Iris pigment epithelial cell (primary cell): ENCODE measurements at places on chromosomes 7 and 10.

DNA sequence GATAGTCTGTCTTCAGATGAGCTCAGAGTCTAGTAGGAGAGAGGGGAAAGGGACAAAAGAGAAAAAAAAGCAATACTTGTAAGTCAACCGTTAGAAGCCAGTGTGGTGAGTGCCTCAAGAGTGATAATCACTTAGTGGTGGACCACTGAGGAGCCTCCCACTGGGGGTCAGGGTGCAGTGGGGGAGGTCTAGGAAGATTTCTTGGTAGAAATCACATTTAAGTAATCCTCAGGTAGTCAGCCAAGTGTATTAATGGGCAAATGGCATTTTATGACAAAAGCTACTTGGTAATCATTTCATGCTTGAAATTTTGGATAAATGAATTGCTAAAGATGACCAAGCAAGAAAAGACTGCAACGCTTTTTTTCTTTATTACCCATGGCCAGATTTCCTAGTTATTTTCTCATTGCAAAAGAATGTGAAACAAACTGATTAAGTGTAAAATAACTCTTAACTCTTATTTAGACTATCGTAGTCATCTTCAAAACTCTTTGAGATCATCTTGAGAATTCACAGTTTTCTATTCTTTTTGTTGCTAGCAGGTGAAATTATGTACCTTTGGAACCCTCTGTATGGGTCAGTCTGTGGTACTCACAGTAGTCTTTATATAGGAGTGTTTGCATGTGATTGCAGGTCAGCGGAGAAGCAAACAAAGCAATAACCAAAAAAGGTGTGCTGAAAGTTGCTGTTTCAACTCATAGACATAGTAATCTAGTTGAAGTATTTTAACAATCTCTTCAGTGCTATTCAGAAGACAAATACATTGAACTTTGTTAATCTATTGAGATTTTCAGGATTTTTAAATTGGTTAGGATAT lies 63.9 kb downstream of the PPP1R9A start:
- DNase-seq: no peak

GRCh38 chr7:151352512-151352911 lies 10.9 kb downstream of the NUB1 start:
- DNase-seq: no peak

DNA sequence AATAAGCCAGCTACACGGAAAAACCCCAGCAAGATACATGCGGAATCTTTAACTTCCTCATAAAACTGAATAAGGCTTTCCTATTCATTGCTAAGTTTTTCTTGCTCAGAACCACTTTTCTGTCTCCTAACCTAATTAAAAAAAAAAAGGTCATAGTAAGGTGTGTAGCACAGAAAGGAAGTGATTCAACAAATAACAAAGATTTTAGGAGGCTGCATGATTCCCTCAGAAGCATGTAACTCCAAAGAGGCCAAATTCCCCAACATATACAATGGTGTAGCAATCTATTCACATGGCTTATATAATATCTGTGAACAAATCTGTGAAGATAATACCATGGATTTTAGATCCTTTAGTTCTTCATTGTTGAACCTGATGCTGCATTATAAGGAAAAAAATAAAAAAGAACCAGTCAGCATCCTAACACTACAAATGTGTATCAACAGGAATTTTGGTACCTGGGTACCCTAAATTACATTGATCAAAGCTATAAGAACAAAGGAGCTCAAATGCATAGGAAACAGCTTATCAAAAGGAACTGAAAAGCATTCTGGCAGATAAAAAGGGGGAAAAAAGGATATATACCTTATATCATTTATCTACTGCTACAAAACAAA lies 63.8 kb downstream of the IMMP2L start:
- DNase-seq: no peak

DNA sequence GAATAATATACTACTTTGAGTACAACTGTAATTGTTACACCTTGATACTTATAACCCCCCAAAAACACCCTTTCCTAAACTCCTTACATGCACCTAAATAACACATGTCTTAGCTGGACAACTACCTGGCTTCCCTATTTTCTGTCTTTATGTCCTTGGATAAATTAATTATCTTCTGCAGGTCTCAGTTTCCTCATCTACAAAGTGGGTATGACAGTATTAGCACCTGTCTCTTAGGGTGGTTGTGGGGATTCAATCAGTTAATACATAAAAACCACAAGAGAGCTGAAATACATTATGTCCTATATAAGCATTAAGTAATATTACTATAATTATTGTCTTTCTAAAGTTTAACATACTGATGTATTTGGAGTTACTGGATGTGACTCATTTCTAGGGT lies 10.8 kb downstream of the STEAP2 start:
- no peak for DNase-seq

DNA sequence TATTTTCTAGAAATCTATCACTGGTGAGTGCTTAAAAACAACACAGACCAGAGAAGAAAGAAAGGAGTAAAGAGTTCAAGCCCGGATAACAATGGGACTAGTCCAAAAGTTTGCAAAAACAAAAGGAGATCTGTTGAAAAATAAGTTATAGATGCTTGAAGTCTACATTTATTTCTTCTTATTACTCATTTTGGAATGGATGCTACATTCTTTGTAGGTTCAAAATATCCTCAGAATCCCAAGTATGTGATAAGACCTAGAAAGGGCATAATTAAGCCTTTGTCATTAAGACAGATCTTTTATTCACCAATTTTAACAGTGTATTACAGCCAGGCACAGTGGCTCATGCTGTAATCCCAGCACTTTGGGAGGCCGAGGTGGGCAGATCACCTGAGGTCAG lies 42.7 kb upstream of the ITGB8 start:
- no peak for DNase-seq

DNA sequence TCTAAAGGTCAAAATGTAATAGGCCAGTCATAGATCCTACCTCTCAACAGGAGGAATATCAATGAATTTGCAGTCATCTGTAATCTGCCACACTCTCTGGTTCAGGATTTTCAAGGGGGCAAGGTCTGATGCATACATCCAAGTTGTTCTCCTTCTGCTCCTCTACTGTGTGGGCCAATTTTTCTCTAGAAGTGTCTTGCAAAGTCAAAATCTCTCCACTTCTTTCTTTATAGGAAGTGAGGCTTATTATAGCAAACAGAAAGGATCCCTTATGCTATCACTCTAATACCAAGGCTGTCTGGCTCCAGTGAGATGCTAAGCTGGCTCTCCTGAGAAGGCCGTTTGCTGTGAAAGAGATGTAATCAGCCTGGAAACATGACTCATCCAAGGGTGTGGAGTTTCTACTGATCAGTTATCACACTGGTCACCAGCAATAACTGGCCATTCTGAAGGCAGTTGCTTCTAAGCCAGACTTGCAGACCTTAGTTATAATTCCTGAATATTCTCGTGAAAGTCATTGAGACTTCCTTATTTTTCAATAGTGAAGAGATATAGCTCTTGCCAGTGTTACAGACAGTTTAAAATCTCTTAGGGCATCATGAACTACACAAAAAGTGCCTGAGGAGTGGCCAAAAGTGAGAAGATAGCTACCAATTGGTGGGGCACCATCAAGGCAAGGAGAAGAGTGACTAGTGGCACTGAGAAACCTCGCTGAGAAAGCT lies 43.2 kb upstream of the LRGUK start:
- DNase-seq: peak; percentile 34

DNA sequence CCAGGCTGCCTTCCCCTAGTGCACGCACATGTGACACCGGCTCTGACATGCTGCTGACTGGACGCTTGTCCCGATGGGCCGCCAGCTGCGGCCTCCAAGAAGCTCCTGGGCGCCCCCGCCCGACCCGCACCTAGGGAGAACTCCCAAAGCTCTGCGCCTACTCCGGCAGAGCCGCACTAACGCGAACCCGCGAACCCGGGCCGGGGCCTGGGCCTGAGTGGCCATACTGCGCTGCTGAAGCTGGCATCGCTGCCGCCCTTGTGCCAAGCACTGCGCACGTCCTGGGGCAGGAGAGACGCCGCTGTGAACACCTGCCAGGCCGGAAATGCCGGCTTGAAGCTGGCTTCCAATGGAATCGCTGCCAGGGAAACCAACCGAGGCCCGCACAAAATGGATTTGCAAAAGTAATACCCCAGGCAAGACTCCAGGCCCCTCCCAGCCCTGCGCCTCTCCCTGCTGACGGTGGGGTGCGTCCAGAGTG lies 85.1 kb downstream of the WASHC2A start:
- DNase-seq: no peak

DNA sequence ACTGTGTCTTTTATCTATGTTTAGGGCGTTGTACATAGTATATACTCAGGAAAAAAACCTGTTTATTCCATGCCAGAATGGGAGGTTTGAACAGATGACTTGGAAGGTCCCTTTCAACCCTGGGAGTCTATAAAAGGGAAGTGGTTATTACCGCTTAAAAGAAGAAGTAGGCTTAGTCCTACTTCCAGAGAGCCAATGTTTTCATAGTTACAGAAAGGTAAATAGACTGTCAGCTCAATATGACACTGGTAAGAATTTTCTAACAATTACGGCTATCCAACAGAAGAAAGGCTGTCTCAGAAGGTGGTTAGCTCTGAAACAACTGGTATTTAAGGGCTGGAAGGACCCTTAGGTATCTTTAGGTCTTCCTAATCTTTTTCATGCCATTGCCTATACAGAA lies 1.1 kb upstream of the TFAM start:
- peak; percentile 29 for DNase-seq

- peak; percentile 87 for DNase-seq
These were observed 254.8 kb downstream of the PHF14 start for GRCh38 chr7:11228515-11228914.

GRCh38 chr7:151366166-151366879 lies 24.7 kb downstream of the NUB1 start:
- peak; percentile 44 for DNase-seq

DNA sequence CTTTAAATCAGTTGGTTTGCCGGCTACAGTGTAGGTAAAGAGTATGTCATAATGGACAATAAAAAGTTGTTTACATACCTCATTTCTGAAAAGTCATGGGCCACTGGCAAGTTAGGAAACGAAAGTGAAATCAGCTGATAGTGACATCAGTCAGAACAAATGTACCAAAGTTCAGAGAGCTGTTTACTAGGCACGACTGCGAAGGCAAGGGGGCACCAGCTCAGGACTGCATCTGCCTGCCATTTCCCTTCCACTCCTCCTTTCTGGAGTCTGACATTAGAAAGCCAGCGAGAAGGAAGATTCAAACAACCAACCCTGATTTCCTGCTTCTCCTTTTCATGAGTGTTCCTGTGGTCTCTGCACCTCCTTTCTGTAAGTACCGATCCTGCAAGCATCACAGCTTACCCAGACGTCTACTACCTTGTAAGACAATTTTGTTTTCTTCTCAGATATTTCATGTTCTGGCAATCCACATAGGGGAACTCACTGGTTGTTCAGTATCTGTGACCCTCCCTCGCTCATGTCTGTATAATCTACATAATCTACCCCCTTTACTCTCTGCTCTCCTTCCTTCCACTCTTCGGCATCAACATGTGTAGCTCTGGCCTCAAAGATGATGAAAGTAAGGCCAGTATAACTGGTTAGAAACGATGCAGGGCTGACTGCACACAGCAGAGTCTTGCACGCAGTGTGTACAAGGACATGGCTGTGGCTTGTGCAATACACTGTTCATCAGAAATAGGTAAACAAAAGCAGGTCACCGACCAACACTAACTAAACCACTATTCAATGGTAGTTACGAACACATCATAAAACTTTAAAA lies at the start of gene TMEM140:
TMEM140 (plus strand) TSS at position 174 of the 823 bp plus-strand sequence. CDS start 16,370 bp downstream, outside the sequence.
- DNase-seq: peak; percentile 87

GRCh38 chr7:116546054-116546453 lies 21.2 kb downstream of the CAV1 start:
- DNase-seq: no peak

DNA sequence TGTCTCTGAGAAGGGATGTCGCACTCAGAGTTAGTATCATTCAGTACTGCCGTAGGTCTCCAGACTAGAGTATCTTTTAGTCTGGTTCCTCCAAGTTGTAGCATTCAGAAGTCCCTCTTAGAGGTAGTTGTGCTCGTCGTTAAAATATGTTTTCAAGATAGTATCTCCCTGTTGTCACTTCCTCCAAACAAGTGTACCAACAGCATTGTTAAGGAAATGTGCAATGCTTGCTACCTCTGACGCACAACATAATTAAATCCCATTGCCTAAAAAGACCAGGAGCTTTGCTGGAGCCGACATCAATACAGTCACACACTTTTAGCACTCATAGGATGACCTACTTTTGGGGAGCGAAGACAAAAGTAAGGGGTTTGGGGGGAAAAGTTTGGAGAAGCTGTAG lies 80.0 kb upstream of the STK17A start:
- DNase-seq: no peak

DNA sequence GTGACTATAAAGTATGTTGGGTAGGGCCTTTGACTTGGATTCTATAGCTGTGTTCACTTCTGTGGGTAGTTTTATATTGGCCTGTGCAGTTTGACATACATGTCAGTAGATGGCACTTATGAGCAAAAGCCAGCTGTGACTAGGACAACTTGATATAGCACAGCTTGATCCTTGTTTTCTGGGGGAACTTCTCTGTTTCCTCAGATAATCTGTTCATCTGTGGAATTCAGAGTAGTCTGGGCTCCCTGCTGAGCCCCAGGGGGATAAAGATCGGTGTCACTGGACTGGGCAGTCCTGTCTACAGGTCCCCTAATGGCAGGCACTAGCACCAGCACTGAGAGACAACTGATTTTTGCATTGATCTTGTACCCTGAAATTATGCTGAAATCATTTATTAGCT lies 25.4 kb downstream of the CYP2C9 start:
- peak; percentile 47 for DNase-seq

- peak; percentile 27 for DNase-seq
These were observed 41.1 kb downstream of the FAM20C start for GRCh38 chr7:233249-234035.

GRCh38 chr7:98211221-98211675 lies at the start of gene BHLHA15:
Gene BHLHA15 (plus strand): TSS chr7:98211439. CDS start chr7:98212310, 871 bp downstream.
- no peak for DNase-seq

DNA sequence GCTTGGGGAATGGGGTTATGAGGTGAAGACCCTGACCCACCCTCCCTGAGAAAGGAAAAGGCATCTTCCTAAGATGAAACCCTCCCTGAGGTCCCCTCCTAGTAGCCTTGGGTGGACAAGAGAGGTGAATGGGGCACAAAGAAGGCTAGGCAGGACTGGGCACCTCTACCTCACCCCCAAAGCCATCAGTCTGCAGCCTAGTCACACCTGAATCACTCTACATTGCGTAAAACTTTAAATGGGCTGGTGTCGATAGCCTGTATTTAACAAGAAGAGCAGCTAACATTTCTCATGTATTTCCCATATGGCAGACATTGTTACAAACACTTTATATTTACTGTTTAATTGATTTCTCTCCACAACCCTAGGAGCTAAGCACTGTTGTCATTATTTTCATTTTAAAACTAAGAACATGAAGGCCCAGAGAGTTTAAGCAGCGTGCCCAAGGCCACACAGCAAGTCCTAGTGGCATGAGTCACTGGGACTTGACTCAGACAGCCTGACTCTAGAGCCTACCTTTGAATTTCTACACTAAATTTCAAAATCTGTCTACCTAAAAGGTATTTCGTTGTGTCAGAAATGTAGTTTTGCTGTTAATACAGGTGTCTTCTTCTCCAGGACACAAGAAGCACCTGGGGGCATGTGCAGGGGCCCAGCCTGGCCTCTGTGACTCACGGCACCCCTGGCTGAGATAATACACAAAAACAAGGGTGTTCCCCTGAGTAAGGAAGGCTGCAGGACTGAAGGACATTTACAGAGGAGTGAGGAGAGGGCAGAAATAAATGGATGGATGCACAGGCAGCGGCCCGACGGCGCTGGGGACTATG lies 3.4 kb downstream of the AOC1 start:
- DNase-seq: no peak
